HTR-8/SVneo (cell line): ENCODE measurements at places on chromosomes 6 and 20.
A peak's percentile ranks its signal among the peaks of the same experiment; 100 is the strongest.

- no peak for DNase-seq
These were observed 18.7 kb downstream of the SRXN1 start for GRCh38 chr20:634148-634925.

DNA sequence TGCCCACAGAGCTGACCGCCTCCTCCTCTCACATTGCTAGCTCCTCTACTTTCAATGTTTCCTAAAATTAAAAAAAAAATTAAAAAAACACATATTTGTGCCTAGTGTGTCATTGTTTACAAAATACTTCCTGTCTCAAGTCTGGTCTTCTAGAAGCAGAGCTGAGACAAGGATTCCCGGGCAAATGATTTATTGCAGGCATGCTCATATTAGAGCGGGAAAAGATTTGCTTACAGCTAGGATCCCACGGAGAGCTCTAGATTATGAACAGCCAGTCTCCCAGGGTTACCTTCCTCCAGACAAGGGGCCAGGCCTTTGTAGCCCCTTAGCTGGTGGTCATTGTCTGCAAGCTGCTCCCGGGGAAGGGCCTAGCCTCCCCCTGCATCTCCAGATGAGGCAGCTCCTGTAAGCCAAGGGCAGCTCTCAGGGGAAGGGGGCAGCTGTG lies 9.4 kb downstream of the PACSIN1 start:
- DNase-seq, result peak; percentile 86

- DNase-seq, result no peak
These were observed 52.1 kb downstream of the CBLN4 start for GRCh38 chr20:55953201-55953600.

GRCh38 chr6:47247227-47247797 lies 62.4 kb downstream of the TNFRSF21 start:
- DNase-seq, result no peak

GRCh38 chr20:542777-543368 lies 717 bp downstream of the CSNK2A1 start:
- peak; percentile 37 for DNase-seq

DNA sequence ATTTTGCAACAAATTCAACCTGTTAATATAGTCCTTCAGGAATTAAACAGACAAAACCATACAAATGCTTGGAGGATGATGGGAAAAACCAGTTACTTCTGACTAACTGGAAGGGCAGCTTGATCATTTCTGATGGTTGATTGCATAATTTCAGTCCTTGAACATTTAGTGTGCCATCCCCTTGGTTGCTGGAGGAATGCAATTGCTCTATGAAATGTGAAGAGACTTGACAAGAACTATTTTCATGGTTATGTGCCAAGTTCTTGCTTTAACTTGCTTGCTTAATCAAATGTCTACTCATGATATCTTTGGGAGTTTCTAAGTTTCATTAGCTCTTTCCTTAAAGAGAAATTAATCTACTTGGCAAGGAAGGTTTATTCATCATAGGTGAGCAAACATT lies 45.2 kb downstream of the ANKEF1 start:
- no peak for DNase-seq
